ENCODE measurements at places on chromosomes 11 and 22.

DNA sequence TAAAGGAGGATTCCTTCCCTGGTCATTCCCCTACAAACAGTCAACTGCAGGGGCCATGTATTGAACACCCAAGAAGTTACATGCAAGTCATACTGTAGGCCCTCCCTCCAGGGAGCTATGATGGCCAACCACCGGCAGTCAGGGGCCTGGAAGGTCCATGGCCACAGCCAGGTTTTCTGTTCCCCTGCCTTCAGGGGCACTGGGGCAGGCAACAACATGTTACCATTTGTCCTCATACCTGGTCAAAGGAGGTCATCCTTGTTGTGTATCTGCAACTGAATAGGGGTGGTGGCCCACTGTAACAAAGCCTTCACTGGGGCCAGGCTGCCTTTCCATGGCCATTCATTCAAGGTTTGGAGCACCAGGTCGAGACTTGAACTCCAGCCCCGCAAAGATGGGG lies 433.6 kb downstream of the DYNC2H1 start:
- no peak for DNase-seq

GRCh38 chr11:99419991-99420390 lies 399.2 kb downstream of the CNTN5 start:
- peak; percentile 0 for DNase-seq

DNA sequence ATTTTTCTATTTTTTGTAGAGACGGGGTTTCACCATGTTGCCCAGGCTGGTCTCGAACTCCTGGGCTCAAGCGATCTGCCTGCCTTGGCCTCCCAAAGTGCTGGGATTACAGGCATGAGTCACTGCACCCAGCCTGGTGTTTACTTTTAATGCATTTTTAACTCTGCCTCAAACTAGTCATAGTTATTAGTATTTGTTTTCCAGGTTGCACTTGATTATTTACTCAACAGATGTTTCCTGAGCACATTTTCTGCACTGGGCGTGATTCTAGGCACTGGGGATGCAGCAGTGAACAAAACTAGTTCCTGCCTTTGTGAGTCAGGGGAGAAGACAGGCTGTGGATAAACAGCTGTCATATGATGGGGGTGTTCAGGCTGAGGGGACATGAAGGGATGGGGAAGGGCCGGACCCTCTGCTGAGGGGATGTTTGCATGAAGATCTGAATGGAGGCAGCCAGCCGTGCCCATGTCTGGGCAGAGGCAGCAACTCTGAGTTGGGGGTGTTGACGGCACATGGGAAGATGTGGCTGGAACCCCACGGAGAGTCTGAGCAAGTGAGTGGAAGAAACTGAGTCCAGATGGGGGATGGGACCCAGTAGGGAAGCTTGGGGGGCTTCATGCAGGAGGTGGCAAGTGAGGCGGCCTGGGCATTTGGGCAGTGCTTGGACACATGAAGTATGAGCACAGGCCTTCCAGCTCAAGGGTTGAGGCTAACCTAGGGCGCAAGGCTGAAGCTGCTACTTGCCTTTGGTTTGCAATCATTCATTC lies 34.4 kb downstream of the MPPED1 start:
- peak; percentile 52 for DNase-seq

DNA sequence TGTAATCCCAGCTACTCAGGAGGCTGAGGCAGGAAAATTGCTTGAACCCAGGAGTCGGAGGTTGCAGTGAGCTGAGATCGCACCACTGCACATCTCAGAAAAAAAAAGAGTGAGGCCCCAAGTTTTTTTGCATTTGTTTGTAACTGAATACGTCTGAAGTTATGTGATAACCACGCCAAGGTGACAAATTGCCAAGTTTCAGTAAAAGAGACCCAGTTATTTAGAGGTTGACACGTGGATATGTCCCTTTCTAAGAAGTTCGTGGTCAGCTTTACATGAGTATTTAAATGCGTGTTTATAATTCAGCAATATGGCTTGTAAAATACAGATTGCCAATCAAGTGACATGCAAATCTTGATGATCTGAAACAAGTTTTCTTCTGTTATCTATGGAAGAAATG lies 8.0 kb downstream of the PPARA start:
- no peak for DNase-seq

- no peak for DNase-seq
Measured at GRCh38 chr22:19798891-19799293, 38.3 kb downstream of the TBX1 start.

DNA sequence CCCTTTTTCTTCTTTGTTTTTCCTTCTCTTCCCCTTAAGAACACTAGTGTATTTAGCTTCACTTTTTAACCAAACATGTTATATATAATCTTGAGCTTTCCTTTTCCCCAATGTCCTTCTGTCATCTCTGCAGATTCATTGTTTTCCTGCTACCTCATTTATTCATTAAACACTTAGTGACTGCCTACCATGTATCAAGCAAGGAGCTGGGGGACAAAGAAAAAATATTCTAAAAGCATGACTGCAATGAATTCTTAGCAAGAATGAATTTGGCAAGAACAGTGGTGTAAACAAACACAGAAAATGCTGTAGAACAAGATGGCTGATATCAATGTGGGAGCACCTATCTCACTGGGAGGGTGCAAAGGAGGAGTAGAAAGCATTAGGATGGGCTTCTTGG lies 247.0 kb upstream of the CCDC90B start:
- no peak for DNase-seq

DNA sequence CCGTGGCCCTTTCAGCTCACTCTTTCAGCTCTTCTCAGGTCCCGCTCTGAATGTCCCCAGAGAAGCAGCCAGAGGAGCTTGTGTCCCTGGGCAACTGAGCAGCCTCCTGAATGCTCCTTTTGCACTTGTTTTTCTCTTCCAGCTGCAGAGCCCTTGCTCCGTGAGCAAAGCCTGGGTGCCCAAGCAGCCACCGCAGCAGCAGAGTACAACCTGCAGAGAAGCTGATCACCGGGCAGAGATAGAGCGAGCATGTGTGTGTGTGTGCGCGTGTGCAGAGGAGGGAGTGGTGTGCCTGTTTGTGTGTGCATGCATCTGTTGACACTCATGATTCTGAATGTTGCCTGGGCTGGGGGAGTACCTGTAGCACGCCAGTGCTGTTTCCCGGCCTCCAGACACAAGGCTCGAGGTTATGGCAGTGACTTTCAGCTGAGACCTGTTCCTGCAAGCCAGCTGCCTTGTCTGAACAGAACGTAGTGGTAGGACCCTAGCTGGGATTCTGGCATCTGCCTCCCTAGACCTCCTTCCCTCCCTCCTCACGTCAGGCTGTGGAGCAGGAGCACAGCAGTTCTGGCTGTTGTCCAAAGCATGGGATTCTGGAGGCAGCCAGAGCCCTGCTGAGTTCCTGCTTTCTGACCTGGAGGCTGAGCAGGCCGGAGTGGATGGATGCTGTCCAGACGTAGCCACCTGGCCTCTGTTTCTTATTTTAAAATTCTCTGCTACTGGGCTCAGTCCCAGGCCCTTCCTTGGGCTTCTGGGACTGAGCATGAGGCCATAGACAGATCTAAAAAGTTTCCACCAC lies 4.5 kb upstream of the MAPK8IP1 start:
- DNase-seq = no peak

DNA sequence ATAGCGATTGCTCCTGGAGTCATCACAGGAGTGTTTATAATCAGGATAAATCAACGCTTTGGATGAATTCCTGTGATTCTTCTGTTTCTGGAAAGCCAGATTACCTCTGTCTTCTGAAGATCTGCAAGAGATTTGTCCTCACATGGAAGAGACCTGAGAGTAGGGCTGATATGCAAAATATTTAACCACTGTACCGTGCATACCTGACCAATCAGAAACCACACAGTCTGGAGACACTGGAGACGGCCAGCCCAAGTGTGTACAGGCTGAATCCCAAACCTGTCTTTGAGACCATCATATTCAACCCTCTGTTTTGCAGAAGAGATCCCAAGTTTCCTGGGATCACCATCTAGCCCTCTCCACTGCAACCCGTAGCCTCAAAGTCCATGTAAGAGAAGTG lies 50.4 kb upstream of the WT1 start:
- no peak for DNase-seq

- peak; percentile 31 for DNase-seq
Measured at GRCh38 chr22:29359469-29359868, 28.9 kb downstream of the AP1B1 start.

DNA sequence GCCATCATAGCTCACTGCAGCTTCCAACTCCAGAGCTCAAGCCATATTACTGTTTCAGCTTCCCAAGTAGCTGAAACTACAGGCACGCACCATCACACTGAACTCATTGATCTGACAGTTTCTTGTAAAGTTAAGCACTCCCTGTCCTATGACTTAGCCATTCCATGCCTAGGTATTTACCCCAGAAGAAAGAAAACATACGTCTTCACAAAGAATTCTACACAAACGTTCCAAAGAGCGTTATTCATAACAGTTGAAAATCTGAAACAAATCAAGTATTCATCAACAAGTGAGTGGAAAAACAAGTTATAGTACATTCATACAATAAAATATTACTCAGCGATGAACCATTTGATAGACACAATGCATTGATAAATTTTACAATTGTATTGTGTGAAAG lies 7.8 kb upstream of the NLRP10 start:
- no peak for DNase-seq

DNA sequence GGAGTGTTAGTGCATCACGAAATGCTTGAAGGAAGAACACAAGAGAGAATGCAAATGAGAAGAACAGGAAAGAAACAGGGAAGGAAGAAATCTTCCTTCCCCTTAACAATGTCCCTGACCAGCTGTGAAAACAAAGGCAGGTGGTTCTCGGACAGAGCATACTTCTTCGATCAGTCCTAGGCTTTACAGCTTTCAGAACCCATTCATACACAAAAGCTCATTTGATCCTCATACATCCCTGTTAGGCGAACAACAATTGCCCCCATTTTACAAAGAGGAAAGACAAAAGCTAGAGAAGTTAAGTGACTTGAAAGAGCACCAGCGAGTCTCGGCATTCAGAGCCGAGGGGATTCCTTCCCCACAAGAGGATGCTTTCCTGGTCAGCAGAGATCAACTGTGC lies 57.2 kb upstream of the LRRC55 start:
- DNase-seq = no peak

DNA sequence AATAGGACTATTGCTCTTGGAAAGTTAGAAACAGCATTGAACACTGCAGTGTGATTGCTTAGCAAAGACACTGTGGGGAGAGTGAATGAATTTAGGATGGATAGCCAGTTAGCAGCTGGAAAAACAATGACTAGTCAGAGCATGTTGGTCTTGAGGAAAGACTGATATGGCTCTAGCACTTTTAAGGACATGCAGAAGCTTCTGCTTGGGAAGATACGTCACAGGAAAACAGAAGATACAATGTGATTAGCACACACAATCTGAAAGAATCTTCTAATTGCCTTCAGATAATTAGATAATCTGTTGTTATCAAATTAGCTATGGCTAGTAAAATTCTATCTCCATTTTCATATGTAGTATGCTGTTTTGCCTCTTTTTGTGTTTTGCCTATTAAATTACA lies 530.7 kb upstream of the CHORDC1 start:
- DNase-seq = no peak

GRCh38 chr22:50296658-50297490 lies 10.6 kb downstream of the PLXNB2 start:
- DNase-seq = no peak

DNA sequence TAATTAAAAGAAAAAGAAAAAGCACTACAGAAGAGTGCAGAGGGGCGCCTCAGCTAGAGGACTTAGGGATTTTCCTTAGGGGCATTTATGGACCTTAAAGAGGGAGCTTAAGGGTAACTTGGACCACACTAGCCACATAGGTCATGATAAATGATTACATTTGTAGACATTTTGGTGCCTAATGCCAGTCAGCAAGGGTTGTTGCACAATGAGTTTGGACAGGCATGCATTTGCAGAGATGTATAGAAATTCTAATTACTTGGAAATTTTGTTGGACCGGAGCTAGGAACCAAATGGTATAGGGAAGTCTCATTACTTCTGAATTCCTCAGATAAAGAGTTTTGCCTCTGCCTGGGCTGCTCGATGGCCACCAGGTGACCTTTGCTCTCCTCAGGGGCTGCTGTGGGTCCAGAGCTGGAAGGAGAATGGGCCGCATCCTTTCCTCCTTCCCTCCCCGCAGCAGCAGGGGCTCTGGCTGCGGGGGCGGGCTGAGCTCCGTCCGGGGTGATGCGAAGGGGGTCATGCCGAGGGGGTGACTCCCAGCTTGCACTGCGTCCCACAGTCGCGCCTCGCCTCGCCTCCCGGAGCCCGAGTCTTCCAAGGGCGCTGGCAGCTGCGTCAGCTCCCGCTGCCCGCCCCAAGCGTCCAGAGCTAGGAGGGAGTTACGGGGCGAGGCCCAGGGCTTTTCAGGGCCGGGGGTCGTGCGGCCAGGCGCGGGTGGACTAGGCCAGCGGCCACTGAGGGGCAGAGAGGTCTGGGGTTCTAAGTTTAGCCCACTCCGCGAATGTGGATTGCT lies 20.3 kb upstream of the MALAT1 start:
- no peak for DNase-seq

Data from bronchial epithelial cell (primary cell).